Activated naive CD4-positive, alpha-beta T cell (primary cell): ENCODE measurements at places on chromosomes 11 and 22.

GRCh38 chr11:7511401-7511800 is 2.4 kb upstream of the PPFIBP2 start:
- no peak for DNase-seq

- no peak for DNase-seq
Measured at GRCh38 chr11:30488304-30488998, 97.7 kb downstream of the MPPED2 start.

DNA sequence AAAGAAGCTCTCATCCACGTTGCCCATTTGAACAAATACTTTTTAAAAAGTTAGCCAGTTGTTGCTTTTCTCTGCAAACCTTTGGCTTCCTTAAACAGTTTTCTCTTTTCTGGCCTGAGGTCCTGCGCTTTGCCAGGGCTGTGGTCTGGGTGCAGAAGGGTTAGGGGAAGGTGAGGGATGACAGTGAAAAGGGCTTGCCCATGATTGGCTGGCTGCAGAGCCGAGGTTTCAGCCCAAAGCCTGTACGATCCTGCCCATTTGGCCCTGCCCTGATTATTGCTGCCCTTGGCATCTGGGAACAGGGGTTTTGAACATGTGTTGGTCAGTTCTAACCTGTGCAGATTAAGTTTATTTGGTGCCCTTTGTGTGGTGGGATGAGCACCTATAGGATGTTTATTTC is 1.5 kb downstream of the INCENP start:
- DNase-seq: no peak

DNA sequence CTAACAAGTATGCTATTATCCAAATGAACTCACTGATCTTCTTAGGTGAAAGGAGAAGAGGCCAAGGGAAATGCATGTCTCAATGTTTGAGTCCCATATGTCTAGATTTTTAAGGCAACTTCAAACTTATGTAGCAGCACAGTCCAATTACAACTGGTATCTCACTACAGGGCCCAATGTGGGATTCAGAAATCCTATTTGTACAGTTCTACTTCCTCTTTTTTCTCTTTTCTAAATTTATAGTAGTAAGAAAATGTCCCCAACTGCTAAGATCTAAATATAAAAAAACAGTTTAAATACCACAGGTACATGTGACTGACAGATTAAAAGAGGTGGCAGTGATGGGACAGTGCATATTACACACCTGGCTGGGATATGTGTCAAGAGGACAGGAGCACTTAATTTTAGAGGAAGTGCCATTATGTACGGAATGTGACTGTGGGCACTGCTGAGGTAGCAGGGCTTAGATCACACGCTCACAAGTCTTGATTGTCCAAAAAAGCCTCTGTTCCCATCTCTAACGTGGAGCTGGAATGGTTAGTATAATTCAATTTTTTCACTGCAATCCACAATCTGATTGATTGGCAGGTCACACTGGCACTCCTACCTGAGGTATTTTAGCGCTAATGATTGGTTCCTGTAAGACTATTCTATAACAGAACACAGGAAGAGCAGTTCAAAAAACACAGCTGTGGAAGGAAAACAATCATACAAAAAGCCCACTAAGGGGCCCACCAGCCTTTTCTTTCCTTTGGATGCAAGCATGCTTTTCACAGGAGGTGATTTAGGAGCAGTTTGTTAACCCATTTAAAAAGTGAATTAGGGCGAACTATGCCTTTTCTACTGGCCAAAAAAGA is 34.6 kb downstream of the APOL5 start:
- DNase-seq: no peak

- DNase-seq: no peak
Measured at GRCh38 chr22:42202669-42203068, 67.8 kb downstream of the TCF20 start.

DNA sequence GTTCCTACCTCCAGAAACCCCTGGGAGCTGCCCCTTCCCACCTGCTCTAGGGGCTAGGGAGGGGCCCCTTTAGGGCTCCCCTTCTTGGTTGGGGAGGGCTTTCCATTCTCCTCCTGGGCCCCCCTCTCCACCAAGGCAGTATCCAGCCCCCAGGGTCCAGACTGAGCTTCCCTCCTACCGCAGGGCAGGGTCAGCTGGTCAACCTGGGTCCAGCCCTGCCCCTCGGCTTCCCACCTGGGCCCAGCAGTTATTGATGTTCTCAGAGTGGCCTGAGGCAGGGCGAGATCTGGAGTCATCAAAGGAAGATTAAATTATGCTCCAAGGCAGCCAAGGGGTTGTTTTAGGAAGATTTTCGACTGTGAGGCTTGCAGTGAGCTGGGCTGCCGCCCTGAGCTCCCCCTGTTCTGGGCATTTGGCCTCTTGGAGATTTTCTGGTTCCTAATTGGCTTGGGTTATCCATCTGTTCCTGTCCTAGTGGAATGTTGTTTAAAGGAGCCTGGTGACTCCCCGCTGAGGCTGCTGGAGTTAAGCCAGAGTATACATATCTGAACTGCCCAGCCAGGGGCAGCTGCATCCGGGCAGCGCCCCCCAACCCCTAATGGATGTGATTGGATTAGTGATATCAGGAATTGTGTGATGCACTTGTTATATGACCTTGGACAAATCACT is 1.8 kb upstream of the SLC22A8 start:
- no peak for DNase-seq

- DNase-seq: no peak
Measured at GRCh38 chr22:45472426-45472825, 30.3 kb upstream of the FBLN1 start.

GRCh38 chr11:125264100-125265022 is 99.8 kb downstream of the PKNOX2 start:
- no peak for DNase-seq

- DNase-seq: no peak
Measured at GRCh38 chr11:26834601-26835000, 112.7 kb upstream of the SLC5A12 start.

DNA sequence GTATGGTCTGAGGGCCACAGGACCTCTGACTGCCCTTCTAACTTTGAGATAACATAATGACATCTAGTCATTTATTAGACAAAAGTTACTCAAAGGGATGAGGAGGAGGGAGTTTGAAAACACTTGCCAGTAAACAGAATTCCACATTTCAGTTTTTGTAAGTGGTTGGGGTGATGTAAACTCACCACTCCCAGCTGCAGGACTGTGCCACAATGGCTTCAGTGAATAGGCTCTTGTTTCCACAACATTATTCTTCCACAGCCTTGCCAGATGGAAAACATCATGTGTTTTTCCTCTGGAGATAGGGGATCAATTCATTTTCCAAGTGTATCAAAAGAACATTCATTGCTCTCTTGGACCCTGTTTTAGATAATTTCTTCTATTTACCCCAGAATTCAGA is 147.2 kb upstream of the BDNF start:
- no peak for DNase-seq

DNA sequence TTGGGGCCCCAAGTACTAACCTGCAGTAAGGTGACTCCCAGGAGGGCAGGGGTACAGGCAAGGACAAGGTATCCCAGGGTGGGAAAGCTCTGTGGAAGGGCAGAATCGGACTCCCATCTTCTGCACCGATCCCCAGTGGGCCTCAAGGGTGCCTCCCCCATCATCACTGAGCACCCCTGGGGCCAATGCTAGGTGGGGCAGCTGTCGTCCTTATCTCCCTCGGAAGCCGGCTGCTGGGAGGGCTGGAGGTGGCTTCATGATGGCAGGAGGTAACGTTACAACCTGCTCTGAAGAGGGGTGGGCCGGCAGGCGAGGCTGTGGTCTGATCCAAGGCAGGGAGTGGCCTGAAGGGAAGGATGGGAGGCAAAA is 87.6 kb upstream of the LINC01488 start:
- no peak for DNase-seq

GRCh38 chr22:36239150-36239400 is 252 bp downstream of the APOL2 start:
- DNase-seq: no peak

DNA sequence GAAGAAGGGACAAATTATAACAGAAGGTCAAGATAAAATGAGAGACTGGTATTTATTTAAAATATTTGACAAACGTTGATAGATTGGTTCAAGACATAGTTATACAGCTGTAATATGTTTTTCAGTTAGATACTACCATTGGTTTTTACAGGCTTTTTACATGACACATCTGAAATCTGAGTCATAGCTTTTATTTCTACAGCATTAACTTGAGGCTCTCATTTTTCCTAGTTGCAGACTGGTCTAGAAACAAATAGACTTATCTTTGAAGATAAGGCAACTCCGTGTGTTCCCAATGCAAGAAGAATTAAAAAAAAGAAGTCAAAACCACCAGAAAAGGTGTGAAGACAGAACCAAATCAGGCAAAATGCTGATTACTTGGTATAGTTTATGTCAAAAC is 31.3 kb downstream of the CEP57 start:
- DNase-seq: no peak

- DNase-seq: no peak
Measured at GRCh38 chr11:2088284-2088683, 50.9 kb downstream of the IGF2 start.

DNA sequence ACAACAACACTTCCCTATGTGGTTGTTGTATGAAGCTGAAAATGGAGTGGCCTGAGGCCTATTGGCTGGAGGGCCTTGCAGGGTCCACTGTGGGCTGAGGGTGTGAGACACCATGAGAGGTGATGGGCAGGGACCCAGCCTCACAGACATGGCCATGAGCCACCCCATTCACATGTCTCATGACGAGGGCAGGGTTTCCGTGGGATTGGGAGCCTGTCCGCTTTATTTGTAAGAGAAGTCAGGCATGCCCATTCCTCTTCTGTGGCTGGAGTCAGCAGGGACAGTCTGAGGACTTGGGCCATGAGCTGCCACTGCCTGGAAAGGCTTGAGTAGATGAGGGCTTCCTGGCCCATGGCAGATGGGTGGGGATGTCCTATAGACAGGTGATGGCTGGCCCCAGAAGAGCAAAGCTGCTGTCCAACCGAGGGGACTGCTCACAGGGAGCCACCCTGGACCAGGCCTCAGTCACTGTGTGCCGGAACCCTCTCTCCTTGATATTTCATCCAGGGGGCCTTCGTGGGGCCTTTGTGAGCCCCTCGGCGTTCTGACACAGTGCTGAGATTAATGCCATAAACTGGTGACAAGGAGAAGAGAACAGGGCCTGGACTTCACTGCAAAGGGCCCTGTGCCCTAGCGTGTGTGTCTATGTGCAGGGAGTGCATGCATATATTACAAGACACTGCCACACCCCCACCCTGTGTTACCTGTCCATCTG is 971.9 kb downstream of the BRD1 start:
- DNase-seq: no peak

DNA sequence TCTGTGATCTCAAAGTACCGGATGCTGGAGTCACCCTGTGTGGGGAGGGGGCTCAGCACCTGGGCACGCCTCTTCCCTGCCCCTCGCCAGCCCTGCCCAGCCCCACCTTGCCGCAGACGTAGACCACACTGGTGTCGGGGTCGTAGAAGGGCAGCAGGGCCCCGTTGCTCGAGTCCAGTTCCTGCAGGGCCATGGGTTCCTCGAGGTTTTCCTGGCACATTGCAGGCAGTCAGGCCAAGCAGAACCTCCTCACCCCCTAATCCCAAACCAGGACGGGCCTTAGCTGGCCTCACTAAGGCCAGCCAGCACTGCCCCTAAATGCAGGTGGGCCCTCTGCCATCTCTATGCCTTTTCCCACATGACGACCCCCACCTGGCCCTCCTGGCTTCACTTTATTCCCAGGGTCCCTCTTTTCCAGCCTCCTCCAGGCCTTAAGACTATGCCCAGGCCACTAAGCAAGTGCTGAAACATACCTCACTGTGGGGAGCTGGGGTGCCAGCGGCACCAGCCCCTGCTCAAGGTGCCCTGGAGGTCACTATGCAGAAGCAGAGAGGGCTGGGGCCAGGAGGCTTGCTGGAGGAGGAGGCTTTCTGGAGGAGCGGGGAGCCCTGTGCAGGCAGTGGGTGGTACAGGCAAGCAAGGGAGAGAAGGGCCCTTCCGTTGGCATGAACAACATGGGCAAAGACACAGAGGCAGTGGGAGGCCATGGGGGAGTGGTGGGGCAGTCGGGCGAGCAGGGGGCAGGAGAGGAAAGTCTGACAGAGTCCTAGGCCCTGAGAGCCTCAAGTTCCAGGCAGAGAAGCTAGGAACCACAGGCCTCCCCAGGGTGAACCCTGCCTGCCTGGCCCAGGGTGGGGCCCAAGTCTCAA is 2.8 kb downstream of the CORO1B start:
- DNase-seq: no peak

GRCh38 chr11:76636826-76637460 is 33.6 kb downstream of the LRRC32 start:
- DNase-seq: no peak

DNA sequence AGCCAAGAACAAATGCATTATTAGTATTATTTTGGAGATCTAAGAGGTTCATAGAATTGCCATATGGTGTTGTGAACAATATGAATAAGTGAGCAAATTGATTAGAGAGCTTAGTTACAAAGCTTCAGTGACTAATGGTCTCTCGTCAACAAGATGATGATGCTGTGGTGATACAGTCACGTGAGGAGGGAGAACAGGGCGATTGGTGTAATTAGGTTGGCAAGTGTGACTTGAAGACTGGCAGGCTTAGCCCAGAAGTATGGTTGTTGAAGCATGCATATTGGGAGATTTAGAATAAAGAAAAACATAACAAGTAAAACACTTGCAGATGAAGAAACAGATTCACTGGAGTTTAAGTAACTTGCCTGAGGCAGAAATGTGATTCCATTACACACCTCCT is 100.6 kb upstream of the SORL1-AS1 start:
- no peak for DNase-seq

DNA sequence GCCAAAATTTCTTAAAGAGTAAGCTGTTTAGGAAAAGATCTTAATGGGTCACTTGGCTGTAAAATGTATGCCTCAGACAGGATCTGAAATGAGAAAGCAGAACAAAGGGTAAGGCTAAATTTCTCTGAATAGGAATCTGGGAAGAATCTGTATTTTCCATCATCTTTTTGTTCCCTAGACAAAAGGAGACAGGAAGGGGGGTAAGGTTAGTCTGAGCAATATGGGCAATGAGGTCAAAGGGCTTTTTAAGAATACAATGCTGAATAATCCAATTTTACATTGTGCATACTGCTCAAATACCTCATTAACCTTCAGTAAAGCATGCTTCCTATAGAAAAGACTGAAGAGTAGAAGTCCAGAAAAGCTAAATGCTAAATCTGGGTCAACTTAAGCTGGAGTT is 34.6 kb downstream of the CLDN25 start:
- no peak for DNase-seq

- DNase-seq: no peak
Measured at GRCh38 chr11:16933756-16934603, 80.2 kb downstream of the PLEKHA7 start.

DNA sequence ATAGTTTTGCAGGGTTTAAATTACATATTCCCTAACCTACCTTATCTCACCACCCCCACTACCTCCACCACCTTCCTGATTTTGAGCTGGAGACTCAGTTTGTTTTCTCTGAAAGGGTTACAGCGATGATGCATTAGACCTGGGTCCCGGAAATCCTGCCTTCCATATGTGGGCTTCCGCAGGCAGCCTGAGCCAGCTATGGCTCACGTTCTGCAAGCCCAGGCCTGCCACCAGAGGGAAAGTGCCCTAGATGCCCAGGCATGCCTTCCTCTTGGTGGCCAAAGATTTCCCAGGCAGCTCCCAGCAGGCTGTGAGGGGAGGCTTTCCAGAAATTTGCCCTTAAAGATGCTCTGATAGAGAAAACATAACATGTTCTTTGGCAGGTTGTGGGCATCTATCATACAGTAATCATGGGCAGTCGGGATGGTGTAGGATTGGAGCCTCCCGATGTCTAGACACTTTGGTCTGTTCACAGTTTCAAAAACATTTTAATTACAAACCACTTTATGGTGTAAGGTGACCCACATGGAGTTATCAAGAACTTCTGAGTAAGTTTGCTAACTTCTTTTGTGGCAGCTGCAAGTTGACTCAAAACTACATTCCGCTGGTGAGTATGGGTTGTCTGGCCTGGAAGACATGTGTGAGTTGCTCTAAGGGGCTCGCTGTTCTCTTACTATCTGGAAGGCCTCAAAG is 79.3 kb downstream of the MICAL2 start:
- DNase-seq: no peak

GRCh38 chr11:69403556-69404215 is 77.8 kb upstream of the LINC01488 start:
- DNase-seq: no peak
